ENCODE measurements at places on chromosomes 5 and 9. TPM values are rescaled to one million over a fixed set of nuclear protein-coding genes. Genes with fewer than 3 reads are reported as not detected.

The TRIP13 gene
- total RNA-seq, result 86.3 TPM

The POU5F2 gene
- total RNA-seq, result 1.4 TPM

The CXCL14 gene
- 0.22 TPM for total RNA-seq

The DNAI1 gene
- total RNA-seq, result 0.12 TPM

The STPG3 gene
- not detected for total RNA-seq

The KIF24 gene
- total RNA-seq, result 5.2 TPM

The DND1 gene
- 0.33 TPM for total RNA-seq

The FAM174A gene
- 22.0 TPM for total RNA-seq

The NR4A3 gene
- total RNA-seq, result 0.25 TPM

The LHX6 gene
- under 0.01 TPM for total RNA-seq

The PIP5K1B gene
- under 0.01 TPM for total RNA-seq

The SLC25A51 gene
- total RNA-seq, result 60.8 TPM

The FOXD4L5 gene
- total RNA-seq, result not detected

The KCNT1 gene
- not detected for total RNA-seq

The NPR3 gene
- 17.8 TPM for total RNA-seq

The C5 gene
- 8.0 TPM for total RNA-seq

The LRRC70 gene
- 1.4 TPM for total RNA-seq

The SHB gene
- total RNA-seq, result 12.9 TPM

The PTGES gene
- 4.1 TPM for total RNA-seq

The PRDM9 gene
- total RNA-seq, result not detected

The NPM1 gene
- total RNA-seq, result 2,181 TPM

The FRRS1L gene
- total RNA-seq, result 2.5 TPM

The FBP2 gene
- total RNA-seq, result not detected

The CCL27 gene
- total RNA-seq, result not detected

The ANKRD55 gene
- not detected for total RNA-seq

The SPATA31C2 gene
- not detected for total RNA-seq
